ENCODE measurements at places on chromosomes 3 and 15.
A peak's percentile ranks its signal among the peaks of the same experiment; 100 is the strongest.

- DNase-seq, result peak; percentile 39
Observed at GRCh38 chr3:32842531-32842931, 24.7 kb downstream of the TRIM71 start.

GRCh38 chr3:32945136-32945535 is 6.3 kb upstream of the CCR4 start:
- no peak for DNase-seq

- no peak for DNase-seq
Observed at GRCh38 chr3:12308517-12308916, 19.6 kb downstream of the PPARG start.

DNA sequence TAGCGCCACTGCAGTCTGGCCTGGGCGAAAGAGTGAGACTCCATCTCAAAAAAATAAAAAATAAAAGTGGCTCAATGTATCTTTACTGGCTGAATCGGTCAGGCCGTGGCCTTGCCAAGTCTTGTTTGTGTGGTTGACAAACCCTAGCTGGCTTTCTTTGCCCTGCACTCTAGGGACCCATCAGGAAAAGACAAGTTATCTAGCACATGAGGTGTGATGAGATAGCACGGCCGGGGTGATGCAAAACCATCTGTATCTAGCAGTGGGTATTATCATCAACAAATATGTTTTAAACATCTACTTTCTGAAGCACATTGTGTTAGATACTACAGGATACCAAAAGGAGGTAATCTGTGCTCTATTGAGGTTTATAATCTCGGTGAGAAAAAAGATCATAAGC is 3.9 kb upstream of the DPP8 start:
- peak; percentile 76 for DNase-seq

- no peak for DNase-seq
Observed at GRCh38 chr3:59968513-59969045, 918.8 kb upstream of the CFAP20DC start.

- DNase-seq, result peak; percentile 79
Observed at GRCh38 chr3:122533931-122534334, 19.2 kb upstream of the KPNA1 start.

- peak; percentile 49 for DNase-seq
Observed at GRCh38 chr3:32288819-32289218, 50.3 kb downstream of the CMTM8 start.

GRCh38 chr15:51390241-51390965 is 48.9 kb downstream of the GLDN start:
- DNase-seq, result no peak

DNA sequence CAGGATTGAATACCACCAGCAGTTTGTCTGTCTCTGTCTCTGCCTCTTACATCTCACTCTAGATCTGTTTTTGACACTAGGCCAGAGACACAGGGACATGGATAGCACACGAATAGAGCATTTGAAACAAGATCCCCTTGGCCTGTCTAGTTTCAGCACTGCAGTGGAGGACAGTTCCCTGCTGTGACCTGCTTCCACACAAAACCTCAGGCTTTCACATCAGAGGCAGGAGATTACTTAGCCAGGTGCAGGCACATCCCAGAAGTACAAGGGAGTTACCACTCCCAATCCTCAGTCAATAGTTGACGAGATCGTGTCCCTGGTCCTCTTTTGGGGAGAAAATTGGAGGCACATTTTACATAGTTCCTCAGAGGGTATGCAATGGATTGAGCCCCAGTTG is 34.0 kb upstream of the CCK start:
- DNase-seq, result peak; percentile 57

GRCh38 chr3:184117636-184118035 is 17.5 kb upstream of the EIF2B5 start:
- peak; percentile 58 for DNase-seq

- DNase-seq, result no peak
Observed at GRCh38 chr3:21694506-21694905, 56.5 kb downstream of the ZNF385D start.

DNA sequence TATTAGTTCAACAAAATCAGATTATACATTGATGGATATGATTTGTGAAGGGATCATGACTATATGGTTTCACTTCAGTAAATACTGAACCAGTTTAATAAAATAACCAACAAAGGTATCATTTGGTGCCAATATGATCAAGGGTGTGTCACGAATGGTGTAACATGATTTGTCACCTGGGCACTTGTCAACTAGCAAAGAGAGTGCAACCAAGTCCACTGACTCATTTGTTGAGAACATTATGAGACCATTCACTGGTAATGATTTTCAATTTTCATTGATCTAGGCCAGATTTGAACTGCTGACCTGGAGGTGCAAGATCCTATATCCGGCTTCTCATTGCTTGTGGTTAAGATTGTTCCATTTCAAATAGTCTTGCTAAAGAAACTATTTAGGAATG is 1037.9 kb downstream of the ROBO2 start:
- no peak for DNase-seq

All from hematopoietic multipotent progenitor cell treated with erythropoietin and hydrocortisone succinate and interleukin-3 and kit ligand, for 4 days (in vitro differentiated cells).